Activated T-cell treated with anti-CD3 and anti-CD28 coated beads, Interleukin-2, amount 50 U/mL, for 48 hours (primary cell): ENCODE measurements at places on chromosomes 16 and 17.
A peak's percentile ranks its signal among the peaks of the same experiment; 100 is the strongest.

DNA sequence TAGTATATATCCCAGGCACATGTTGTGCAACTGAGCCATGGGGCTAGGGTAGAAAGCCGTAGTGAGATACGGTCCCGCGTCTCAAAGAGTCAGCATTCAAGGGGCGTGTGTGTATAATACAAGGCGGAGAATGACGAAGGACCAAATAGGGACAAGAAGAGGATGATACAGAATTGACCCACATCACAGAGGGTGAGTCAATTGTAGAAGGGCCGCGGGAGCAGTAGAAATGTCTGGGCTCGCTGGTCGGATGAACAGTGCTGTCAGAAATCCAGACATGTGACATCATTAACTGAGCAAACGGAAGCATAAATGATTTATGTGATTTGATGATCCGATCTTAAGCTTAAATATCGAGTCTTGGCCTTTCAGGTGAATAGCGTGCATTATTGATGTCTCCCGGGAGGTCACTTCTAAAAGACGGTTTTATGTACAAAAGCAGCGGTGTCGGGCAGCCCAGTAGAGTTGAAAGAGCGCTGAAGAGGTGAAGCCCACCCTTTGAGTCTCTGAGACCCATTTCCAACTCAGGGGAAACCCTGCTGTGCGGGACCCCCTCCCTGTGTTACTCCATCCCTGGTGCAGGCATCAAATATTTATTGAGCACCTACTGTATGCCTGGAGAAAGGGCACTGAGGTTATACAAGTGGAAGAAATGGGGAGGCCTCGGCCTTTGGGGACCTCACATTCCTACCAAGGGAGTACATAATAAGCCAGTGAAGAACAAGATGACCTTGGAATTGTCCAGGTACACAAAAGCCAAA is 45.1 kb downstream of the ATP2C2 start:
- DNase-seq, result no peak

DNA sequence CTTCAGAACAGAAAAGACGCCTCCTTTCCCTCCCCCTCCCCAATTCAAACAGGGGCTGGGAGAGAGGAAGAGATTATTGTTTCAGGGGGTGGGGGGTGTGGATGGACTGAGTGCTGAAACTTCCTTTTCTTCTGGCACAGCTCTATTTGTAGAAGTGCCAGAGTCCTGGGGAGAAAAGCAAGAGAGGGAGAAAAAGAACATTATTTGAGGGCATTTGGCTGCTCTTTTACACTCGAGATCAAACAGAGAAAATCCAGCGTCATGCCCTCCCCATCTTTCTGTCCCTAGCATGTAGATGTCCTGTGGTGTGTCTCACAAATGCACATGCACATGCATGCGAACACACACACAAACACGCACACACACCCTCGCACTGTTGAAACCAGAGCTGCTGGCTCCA is 13.0 kb downstream of the ARL4D start:
- DNase-seq, result no peak

- no peak for DNase-seq
Observed at GRCh38 chr16:745739-746138, 4.9 kb upstream of the CIAO3 start.

DNA sequence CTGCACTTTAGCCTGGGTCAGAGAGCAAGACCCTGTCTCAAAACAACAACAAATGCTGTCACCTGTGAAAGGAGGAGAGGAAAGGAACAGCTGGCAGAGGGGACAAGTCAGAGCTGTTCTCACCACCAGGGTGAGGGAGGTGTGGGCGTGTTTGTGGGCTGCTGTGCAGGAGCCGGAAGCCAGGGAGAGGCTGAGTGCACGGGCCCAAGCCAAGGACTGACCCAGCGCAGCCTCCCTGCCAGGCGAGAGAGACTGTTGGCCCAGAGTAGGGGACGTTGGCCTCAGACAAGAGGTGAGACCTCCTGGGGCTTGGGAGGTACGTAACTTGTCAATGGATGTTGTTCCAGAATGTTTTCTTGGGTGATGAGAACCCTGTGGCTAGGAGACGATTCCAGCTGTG is 10.7 kb downstream of the SPNS2 start:
- peak; percentile 43 for DNase-seq

DNA sequence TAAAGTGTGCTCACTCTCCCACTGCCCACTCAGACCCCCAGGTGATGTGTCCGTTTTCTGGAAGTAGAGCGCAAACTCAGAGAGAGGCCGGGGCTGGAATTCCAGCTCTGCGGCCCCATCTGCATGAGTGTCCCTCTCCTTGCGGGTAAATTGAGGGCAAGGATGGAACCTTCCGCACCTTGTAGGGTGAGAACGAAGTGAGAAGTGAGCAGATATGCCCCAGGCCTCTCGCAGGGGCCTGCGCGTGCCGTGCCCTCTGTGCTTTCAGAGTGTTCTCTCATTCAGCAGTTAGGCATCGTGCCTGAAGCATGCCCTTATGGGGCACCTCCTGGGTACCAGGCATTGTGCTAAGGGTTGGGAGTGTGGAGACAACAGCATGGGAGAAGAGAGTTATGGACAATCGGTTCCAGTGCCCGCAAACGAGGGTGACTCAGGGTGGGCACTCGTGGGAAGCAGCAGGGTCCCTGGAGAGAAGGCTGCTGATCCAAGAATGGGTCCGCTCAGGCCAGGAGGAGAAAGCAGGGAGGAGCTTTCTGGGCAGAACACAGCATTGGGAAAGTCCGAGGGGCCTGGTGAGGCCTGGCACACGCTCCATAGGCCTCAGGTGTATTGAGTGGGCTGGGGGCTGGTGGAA is 23.8 kb downstream of the CMIP start:
- no peak for DNase-seq

DNA sequence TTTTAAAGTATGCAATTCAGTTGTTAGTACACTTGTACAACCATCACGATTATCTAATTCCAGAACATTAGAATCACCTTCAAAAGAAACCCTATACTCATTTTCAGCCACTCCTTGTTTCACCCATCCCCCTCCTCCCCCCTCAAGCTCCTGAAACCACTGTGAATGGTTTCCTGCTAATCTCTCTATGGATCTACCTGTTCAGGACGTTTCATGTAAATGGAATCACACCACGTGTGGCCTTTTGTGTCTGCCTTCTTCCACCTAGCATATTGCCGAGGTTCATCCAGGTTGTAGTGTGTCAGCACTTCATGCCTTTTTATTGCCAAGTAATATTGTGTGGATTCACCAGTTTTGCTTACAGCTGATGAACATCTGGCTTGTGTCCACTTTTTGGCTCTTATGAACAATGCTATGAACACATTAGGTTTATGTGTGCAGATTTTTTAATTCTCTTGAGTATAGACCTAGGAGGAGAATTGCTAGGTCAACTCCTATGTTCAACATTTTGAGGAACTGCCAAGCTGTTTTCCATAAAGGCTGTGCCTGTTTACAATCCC is 17.8 kb downstream of the EIF4A3 start:
- no peak for DNase-seq

DNA sequence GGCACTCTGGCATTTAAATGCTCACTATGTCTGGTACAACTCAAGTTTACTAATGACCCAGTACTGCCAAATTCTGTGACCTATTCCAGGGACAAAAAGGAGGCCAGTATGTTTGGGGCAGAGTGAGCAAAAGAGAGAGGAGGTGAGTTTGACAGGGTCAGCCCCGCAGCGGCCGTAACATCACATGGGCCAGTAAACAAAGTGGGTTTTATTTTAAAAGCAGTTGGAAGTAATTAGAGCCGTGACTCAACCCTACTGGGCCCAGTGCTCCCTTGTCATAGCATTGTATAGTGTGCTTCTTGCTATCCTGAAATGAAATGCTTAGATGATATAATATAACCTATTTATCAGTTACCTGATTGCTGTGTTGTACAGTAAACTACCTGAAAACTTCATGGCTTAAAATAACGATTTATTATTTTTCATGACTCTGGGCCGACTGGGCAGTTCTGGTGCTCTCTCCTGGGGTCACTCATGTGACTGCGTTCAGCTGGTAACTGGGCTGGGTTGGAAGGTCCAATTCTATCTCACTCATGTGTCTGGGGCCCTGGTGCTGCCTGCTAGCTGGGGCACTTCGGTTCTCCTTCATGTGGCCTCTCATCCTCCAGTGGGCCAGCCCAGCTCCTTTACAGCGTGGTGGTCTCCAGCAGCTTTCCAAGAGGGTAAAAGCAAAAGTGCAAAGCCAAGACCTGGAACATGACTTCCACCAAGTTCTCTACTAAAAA is 27.4 kb downstream of the IQCK start:
- no peak for DNase-seq

DNA sequence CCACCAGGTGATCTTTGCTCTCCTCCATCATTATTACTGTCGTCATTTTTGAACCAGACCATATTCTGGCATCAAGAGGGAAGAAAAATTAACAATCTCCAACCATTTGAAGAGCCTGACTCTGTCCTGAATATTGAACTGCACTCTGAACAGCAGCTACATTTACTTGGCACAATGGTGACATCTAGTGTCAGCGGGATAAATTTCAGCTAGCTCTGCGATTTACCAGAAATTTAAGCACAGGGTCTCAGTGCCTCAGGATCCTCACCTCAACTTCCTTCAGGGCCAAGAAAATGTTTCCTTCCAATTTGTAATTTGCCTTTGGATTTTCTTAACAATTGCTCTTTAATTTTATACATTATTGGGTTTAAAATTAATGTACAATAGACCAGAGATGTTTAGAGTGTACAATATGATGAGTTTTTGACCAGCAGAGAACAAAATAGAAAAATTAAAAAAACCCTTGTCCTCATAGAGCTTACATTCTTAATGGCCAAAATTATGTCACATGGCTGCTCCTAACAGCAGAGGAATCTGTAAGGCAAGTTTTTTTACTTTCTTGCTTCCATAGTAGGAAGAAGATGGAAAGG is 10.7 kb upstream of the ZNF19 start:
- peak; percentile 48 for DNase-seq

DNA sequence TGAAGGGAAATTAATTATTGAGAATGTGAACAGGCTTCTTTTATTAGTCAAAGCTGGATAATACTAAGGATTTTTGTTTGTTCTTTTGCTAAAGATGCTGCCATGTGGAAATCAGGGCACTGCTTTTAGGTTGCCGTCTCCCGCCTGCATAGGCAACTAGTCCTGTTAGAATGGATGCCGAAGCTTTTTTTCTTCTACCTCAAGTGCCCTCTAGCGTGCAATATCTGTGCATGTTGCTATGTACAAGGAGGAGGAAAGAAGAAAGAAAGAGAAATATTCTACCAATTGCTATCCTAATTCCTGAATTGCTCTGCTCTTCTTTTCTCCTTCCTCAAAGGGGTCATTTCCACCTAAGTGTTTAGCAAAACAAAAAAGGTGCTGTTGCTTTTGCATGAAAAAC is 5.2 kb upstream of the CDH8 start:
- no peak for DNase-seq

GRCh38 chr17:29726715-29727252 is 104.1 kb upstream of the CORO6 start:
- DNase-seq, result no peak

GRCh38 chr17:5468075-5468473 is 708 bp downstream of the DHX33 start:
- peak; percentile 49 for DNase-seq

DNA sequence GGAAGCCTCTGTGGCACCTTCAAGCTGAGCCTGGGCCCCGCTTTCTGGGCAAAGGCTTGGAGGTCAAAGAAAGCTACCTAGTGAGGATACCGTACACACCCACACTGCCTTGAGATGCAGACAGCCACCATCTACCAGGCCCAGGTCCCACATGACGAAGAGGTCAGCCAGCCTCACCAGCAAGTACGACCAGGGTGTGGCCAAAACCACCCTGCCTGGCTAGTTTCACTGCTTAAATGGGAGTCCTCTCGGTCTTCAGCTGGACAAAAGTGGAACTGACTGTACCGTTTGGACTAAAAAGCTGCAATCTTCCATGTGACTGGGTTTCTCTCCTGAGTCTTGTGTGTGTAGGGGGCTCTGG is 21.6 kb downstream of the VASN start:
- no peak for DNase-seq

DNA sequence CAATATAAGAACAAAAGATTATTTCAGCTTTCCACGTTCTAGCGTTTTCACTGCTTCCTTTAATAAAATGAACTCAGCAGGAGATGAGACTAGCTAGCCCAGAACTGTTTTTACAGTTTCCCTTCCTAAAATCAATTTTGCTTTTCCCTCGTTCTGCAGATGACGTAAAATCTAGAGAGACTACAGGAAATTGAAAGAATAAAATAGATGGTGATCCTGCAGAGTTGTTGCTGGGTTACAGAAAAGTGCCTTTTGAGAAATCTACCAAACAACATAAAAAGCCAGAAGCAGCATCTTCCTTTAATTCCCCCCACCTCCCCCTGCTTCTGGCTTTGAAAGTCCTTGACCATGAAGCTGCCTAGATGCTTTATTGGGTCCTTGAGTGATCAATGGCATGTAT is 96.8 kb upstream of the CLEC3A start:
- no peak for DNase-seq

- no peak for DNase-seq
Observed at GRCh38 chr16:70438585-70438968, 323 bp downstream of the ST3GAL2 start.

- no peak for DNase-seq
Observed at GRCh38 chr17:2227025-2227699, 76.4 kb downstream of the SMG6 start.

DNA sequence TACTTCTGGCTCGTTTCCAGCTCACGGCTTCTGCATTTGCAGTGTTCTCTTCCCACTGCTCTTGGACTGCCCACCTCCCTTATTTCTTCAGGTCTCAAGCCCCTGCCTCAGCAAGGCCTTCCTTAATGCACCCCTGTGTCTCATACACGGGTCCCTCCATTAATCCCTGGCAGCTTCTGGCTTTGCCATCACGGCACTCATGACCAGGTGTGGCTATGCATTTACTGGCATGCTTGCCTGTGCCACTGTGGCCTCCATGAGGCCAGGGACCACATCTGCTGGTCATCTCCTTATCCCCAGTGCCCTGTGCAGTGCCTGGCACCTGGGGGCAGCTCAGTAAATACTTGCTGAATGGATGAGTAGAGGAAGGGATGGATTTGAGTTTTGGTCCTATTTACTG is 114.1 kb downstream of the C16orf78 start:
- DNase-seq, result no peak

GRCh38 chr17:72021417-72022041 is 99.3 kb upstream of the SOX9 start:
- no peak for DNase-seq

DNA sequence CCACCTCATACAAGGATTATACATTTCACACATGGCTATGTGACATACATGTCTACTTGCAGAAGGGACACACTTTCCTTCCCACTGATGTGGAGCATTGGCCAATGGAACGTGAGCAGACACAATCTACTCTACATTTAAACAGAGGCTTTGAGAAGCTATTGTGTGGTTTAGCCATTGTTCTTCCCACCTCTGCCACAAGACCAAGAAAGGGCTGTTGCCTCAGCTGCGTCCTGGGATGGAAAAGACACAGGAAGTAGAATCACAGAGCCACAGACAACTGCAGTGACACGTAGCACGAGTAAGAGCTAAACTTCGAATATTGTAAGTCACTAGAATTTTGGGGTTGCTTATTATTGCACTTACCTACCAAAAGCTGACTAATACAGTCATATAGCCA is 33.3 kb downstream of the PRKCB start:
- peak; percentile 53 for DNase-seq

- DNase-seq, result no peak
Observed at GRCh38 chr16:13680021-13680889, 239.7 kb upstream of the ERCC4 start.

- DNase-seq, result no peak
Observed at GRCh38 chr16:49693445-49693844, 162.5 kb downstream of the ZNF423 start.

- peak; percentile 66 for DNase-seq
Observed at GRCh38 chr16:84175350-84176081, 11.3 kb downstream of the TAF1C start.

- DNase-seq, result peak; percentile 30
Observed at GRCh38 chr17:29571883-29572681, 3.6 kb downstream of the TP53I13 start.

- no peak for DNase-seq
Observed at GRCh38 chr17:57938061-57938502, 17.1 kb downstream of the CUEDC1 start.

- DNase-seq, result no peak
Observed at GRCh38 chr17:74351552-74352210, 10.0 kb downstream of the BTBD17 start.
